ENCODE measurements at places on chromosomes 2 and 18. TPM values are rescaled to one million over a fixed set of nuclear protein-coding genes. Genes with fewer than 3 reads are reported as not detected.

Gene TMX3
- total RNA-seq, result 16.2 TPM

Gene HAAO
- total RNA-seq, result not detected

Gene MAP3K19
- total RNA-seq, result not detected

Gene TGFA
- total RNA-seq, result 43.3 TPM

Gene CPSF3
- total RNA-seq, result 31.7 TPM

Gene CHMP3
- total RNA-seq, result 29.9 TPM

Gene BCL2
- total RNA-seq, result 0.05 TPM

Gene APLF
- 0.05 TPM for total RNA-seq

Gene DAW1
- not detected for total RNA-seq

Gene CRYGD
- total RNA-seq, result not detected

Gene NEURL3
- 3.8 TPM for total RNA-seq

Gene UCN
- 4.9 TPM for total RNA-seq

Gene LOXL3
- total RNA-seq, result 2.2 TPM

Gene CYTIP
- total RNA-seq, result 0.08 TPM

Gene SERPINB12
- not detected for total RNA-seq

Gene CCL20
- total RNA-seq, result 0.31 TPM

Gene SNORC
- 4.9 TPM for total RNA-seq

Gene PPP1R7
- 45.6 TPM for total RNA-seq

Gene RUFY4
- total RNA-seq, result not detected

Gene FLACC1
- total RNA-seq, result 1.2 TPM

Gene ATL2
- 64.8 TPM for total RNA-seq

Gene CD8A
- not detected for total RNA-seq

Gene CKAP2L
- 2.5 TPM for total RNA-seq

Gene CTAGE1
- total RNA-seq, result not detected

Gene SPHKAP
- total RNA-seq, result not detected

Gene CFC1
- not detected for total RNA-seq

Gene CNTNAP5
- not detected for total RNA-seq

Gene RAB27B
- 4.9 TPM for total RNA-seq

Gene ERCC3
- 28.8 TPM for total RNA-seq

Gene CUL3
- 30.3 TPM for total RNA-seq

Gene PSME4
- 25.9 TPM for total RNA-seq

Gene ANKRD30BL
- total RNA-seq, result not detected

Gene IL1F10
- not detected for total RNA-seq

Gene LDLRAD4
- 3.6 TPM for total RNA-seq

Gene ASB18
- not detected for total RNA-seq

Gene SGPP2
- total RNA-seq, result 16.9 TPM

Gene UGT1A7
- total RNA-seq, result 8.9 TPM

Gene CREG2
- total RNA-seq, result not detected

Gene LINC00305
- not detected for total RNA-seq

Gene IL36RN
- total RNA-seq, result 1.4 TPM

Gene RIOK3
- total RNA-seq, result 14.2 TPM

Gene RNU2-63P
- not detected for total RNA-seq

Gene SCN7A
- not detected for total RNA-seq

Gene ANKRD23
- total RNA-seq, result 3.5 TPM

Gene COL6A3
- not detected for total RNA-seq

Gene IL37
- not detected for total RNA-seq

Gene ARHGAP28
- total RNA-seq, result not detected

Gene NR4A2
- 4.1 TPM for total RNA-seq

Gene ADCYAP1
- total RNA-seq, result not detected

Gene RAB6D
- 0.25 TPM for total RNA-seq

Gene MPPE1
- total RNA-seq, result 21.5 TPM
